ENCODE measurements at places on chromosomes 3 and 15. TPM values are rescaled to one million over a fixed set of nuclear protein-coding genes. Genes with fewer than 3 reads are reported as not detected.

Gene CYP8B1
- total RNA-seq, result not detected

Gene TM6SF1
- total RNA-seq, result 0.78 TPM

Gene ANKRD63
- not detected for total RNA-seq

Gene PIF1
- total RNA-seq, result 30.2 TPM
